ENCODE measurements at places on chromosomes 7 and 10.

DNA sequence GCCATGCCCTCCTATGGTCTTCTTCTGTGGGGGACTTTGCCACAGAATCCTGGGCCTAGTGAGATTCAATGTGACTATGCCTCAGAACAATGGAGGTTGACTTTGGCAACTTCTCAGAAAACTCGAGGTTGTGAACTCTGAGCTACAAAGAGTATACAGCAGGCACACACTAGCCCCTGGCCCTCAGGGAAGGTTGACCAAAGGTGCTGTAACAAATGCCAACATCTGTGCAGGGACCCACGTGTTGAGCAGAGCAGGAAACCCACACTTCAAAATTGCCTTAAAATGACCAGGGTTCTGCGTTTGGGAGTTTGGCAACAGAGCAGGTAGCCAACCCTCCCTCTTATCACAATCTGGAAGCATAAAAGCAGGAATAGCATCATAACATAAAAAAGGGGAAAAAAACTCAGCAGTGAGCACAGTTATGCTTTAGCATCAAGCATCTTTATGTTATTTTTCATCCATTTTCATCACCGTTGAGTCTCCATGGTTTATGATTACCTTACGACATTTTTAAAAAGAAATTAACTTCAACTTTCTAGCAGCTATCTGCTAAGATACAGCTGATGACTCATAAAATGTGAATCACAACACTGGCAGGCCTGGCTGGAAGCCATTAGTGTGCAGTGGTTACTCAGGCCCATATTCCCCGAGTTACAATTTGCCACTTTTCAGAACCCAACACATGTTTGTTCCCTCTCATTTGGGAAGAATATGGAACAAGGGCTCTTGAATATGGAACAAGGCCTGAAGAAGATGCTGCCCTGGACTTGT is 11.1 kb downstream of the PRLHR start:
- DNase-seq, result peak; percentile 34

DNA sequence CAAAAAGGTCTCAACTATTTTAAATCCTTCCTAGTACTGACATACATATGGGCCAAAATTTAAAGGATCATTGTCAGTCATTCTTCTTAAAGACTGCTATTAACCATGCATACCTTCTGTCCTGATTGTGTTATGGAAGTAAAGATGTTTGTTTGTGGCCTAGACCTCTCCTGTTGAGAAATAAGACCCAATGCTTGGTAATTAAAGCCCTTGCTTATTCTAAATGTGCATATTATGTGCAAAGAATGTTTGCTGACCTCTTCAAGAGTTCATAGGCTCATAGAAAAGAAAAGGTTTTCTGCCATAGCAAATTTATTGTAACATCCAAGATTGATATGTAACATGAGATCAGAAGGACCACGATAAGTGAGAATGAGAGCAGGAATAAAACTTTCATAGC is 145.6 kb downstream of the TWIST1 start:
- DNase-seq, result no peak

- peak; percentile 33 for DNase-seq
Observed at GRCh38 chr7:7761340-7761973, 43.0 kb upstream of the RPA3 start.

GRCh38 chr10:118605694-118606093 is 10.2 kb upstream of the PRLHR start:
- DNase-seq, result no peak

Measured in fibroblast of skin of left biceps (primary cell).